Activated naive CD8-positive, alpha-beta T cell treated with anti-CD3 and anti-CD28 coated beads for 36 hours (primary cell): ENCODE measurements at places on chromosomes 11 and 22.

DNA sequence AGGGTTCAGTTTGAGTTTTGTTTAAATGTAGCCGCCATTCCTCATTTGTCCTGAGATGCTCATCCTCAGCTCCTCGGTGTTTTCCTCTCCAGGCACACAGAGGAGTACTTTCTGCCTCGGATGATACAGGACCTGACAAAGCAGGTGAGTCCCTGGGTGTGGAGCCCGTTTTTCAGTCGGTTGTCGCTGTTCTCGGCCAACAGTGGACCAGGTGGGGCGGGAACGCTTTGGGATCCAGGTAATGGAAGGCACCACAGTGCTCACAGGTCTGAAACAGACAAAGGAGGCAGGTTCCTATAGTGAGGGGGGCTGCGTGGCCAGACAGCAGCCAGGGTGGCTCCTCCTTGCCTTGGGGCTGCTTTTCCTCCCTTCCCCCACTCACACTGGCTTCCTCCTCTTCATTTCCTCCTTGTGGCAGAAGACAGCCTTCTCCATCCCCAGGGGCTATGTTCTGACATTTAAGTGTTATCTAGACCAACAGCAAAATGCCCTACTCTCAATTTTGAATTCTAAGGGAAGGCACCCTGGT is 19.4 kb downstream of the NADSYN1 start:
- no peak for DNase-seq

GRCh38 chr11:131652231-131652630 is 281.8 kb downstream of the NTM start:
- no peak for DNase-seq

DNA sequence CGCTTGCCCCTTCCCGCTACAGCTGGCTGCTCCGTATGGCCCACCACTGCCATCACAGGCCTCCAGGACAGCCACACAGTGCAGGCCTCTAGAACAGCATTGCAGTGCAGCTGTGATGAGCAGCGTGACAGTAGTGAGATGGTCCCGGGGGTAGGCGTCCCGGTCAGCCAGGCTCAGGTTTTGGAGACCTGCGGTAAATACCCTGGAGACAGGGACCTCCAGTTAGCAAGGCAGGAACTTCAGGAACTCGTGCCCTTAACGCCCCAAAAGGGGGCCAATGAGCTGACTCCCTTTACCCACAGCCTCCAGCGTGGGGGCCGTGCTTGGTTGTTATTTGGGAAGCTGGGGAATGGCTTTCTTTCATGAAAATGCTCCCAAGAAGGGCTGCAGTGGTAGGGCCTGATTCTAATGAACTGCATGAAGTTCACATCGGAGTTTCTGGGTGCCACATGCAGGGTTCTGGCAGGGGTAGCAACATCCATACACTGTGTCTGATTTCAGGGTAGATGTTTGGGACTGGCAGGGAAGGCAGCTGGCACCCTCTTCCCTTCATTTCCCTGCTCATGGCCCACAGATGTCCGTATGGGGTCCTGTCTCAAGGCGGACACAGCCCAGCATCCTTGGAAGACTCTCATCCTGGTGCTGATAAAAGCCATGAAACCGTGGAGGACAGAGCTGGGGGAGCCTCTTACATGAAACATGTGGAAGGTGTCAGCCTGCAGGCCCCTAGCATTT is 440.5 kb downstream of the TBC1D22A start:
- DNase-seq = no peak

DNA sequence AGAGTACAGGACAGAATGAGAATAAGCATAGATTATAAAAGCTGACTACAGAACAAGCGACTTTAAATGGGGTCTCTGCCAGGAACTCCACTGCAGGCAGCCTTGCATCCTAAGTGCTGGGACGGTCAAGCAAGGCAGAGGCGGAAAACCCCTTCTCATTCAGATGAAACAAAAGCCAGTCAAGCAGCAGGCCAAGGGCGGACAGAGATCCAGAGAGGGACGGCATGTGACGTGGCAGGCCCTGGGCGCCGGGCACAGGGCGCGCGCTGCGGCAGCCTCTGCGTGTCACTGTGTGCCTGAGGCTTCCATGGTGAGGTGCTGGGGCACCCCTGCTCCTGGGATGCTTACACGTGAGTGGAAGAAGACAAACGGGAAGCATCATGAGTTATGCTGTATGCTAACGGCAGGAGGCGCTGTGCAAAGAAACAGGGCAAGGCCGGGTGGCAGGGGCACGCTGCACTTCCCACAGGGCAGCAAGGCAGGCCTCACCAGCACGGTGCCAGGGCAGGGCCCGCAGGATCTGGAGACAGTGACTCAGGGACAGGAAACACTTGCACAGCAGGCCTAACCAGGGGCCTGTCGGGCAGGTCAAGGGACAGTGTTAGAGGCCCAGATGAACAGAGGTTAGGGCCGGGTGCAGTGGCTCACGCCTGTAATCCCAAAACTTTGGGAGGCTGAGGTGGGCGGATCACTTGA is 6.2 kb downstream of the TOLLIP start:
- DNase-seq = no peak

GRCh38 chr11:11782532-11783110 is 59.2 kb upstream of the USP47 start:
- DNase-seq = no peak

DNA sequence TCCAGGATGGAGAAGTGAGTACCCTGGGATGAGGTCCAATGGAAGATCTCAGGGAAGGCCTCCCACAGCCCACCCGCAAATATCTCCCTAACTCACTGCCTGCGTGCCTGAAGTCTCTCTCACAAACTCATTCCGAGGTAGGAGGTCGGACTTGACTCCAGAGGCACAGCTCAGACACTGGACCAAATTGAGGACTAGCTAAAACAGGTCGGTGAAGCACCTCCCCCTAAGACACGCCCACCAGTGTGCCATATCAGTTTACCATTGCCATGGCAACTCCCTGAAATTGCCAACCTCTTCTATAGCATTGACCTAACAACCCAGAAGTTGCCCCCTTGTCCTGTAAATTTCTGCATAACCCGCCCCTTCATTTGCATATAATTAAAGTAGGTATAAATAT is 17.5 kb downstream of the RPL3 start:
- DNase-seq = no peak

DNA sequence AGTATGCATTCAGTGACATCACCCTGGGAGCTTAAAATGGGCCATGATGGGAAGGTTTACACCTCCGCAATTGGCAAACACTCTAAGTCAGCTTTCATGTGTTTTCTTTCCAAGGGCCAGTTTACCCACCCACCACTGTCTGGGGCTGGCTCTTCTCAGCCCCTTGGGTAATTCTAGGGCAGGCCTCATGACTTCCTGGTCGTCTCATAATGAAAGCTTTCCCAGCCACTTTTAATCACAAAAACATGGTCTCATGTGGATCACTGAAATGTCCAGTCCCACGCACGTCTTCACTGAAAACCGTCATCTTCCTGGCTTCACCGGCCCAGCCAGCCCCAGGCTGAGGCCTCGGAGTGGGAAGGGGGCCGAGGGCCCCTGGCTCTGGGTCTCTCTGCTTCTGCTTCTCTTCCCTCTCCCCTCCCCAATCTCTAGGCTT is 58.5 kb upstream of the ANO1 start:
- DNase-seq = no peak

GRCh38 chr11:117415358-117415896 is 87.8 kb downstream of the CEP164 start:
- no peak for DNase-seq

DNA sequence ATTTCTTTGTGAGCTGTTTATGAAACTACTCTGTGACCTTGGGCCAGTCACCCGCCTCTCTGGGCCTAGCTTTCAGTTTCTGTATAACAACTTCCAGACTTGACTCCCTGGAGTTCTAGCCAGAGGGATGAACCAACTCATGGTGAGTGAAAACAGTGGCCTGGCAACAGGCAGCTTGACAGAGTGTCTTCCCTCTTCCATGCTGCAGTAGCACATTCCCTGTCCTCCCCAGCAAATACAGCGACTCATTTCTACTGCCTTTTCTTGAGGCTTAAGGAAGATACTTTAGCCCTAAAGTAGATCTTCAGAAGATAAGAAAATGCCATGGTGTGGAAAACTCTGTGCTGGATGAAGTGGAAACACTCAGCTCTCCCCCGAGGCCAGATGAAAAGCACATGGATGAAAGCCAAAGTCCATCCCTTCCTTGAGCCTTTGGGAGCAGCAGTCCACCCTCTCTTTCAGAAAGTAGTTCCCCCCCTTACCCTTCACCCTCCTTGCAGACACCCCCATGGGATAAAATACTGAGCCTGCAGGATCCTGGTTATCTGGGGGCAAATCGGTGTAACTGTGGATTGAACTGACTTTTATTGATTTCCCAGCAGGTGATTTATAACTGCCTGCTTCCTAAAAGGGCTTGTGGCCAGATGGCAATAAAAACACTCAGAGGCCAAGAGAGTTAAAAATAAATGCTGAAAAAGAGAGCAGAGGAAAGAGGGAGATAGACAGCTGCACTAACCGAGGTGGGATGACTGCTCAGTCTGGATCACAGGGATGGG is 24.1 kb downstream of the IRAG1 start:
- no peak for DNase-seq

DNA sequence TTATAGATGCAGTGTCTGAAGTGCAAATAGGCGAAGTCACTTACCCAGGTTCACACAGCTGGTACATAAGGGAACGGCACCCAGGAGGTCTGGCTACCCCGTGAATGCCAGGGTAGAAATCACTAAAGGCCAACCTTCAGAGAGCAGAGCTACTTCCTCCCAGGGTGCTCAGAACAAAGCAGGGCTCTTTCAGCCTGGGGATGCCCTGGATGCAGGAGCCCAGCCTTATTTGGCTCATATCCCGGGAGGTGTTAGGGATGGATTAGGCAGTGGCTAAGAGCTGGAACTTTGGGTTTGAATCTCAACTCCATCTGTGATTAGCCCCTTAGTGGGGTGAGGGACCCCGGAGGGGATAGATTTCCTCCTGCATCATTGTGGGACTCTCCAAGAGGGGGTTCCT is 33.1 kb upstream of the ASPHD2 start:
- DNase-seq = no peak

- DNase-seq = no peak
These were observed 15.5 kb upstream of the OR5M11 start for GRCh38 chr11:56558574-56558973.

- DNase-seq = no peak
These were observed 30.5 kb upstream of the PPARA start for GRCh38 chr22:46119729-46120419.

GRCh38 chr11:59356561-59356960 is 2.1 kb upstream of the OR5AN1 start:
- no peak for DNase-seq

GRCh38 chr22:29693671-29694070 is 26.1 kb upstream of the CABP7 start:
- no peak for DNase-seq

- DNase-seq = no peak
These were observed 431.3 kb downstream of the CNTN5 start for GRCh38 chr11:99452075-99452474.

GRCh38 chr11:16191868-16192240 is 164.5 kb downstream of the SOX6 start:
- DNase-seq = no peak

- DNase-seq = no peak
These were observed 1.6 kb downstream of the RTN4RL2 start for GRCh38 chr11:57461841-57462489.

- no peak for DNase-seq
These were observed 55.5 kb upstream of the SLC5A12 start for GRCh38 chr11:26777372-26777808.

- DNase-seq = no peak
These were observed 407.6 kb upstream of the CADM1 start for GRCh38 chr11:115911613-115912346.

DNA sequence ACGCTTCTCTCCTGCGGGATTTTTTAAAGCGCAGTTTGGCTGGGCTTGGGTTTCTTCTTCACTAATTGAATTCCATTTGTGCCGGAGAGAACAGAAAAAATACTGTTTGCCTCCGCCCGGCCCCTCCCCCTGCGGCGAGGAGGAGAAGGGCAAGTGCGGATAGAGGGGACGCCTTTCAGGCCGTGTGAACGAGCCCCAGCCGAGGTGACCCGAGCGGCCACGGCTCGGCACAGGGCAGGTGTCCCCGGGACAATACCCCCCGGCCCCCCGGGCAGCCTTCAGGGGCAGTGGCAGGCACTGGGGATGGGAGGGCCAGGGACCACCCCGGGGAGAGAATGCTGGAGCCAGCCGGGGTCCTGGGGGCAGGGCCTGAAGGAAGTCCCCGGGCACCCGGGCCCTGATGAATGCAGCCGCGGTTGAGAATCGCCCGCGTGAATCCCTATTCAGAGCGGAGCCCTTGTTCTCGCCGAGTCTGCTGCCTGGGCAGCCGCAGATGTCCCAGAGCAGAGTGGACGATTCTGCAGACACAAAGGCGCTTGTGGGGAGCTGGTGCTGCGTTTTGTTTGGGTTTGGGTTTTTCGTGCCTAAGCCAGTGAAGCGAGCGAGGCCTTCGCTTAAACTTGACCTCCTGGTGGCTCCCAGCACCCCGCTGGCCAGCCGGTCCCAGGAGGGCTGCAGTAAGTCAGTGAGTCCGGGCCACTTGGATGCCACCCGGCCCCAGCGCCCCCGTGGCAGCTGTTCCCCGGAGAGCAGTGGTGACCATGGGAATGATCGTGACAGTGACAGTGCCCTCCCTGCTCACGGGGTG is 96.0 kb downstream of the WNT7B start:
- no peak for DNase-seq

DNA sequence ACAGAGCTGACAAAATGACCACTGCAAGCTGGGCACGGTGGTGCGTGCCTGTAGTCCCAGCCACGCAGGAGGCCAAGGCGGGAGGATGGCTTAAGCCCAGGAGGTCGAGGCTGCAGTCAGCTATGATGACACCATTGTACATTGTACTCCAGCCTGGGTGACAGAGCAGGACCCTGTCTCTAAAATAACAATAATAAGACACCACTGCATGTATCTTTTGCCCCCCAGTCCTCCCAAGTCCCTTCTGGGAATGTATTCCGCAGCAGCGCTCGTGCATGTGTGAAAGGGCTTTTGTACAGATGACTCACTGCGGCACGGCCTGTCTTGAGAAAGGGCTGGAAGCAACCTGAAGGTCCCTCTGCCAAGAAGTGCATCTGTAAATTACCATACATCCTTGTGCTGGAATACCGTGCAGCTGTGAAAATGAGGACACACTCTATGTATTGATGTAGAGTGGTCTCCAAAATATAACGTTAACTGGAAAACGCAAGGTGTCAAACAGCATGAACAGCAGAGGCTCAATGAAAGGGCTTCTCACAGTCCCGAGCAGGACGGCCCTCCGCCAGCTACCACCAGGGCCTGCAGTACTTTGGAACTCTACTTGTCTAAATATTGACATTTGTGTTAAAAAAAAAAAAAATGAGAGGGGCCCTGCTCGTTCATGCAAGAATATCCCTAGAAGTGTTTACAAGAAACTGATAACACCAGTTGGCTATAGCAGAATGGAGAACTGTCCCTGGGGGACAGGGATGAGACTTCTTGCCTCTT is 9.0 kb upstream of the CDC42EP2 start:
- DNase-seq = no peak

DNA sequence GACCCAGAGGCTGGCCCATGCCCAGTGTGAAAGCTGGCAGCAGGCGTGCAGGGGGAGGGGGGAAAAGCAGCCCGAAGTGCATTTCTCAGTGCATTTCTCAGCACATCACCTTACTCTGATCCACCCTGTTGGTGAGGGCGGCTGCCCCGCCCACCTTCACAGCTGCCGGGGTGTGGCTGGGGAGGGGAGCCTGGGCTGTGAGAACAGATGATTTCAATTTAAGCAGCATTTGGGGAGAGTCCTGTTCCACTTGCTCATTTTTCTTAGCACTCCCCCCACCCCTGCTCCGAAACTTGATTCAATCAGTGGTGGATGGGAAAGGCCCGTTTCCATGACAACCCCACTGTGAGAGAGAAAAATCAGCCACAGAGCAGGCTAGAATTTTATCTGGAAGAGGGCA is 84.8 kb downstream of the SNX19 start:
- DNase-seq = no peak

GRCh38 chr11:76690736-76691135 is 20.2 kb upstream of the LRRC32 start:
- no peak for DNase-seq
